ENCODE measurements at places on chromosomes 7 and 10.

DNA sequence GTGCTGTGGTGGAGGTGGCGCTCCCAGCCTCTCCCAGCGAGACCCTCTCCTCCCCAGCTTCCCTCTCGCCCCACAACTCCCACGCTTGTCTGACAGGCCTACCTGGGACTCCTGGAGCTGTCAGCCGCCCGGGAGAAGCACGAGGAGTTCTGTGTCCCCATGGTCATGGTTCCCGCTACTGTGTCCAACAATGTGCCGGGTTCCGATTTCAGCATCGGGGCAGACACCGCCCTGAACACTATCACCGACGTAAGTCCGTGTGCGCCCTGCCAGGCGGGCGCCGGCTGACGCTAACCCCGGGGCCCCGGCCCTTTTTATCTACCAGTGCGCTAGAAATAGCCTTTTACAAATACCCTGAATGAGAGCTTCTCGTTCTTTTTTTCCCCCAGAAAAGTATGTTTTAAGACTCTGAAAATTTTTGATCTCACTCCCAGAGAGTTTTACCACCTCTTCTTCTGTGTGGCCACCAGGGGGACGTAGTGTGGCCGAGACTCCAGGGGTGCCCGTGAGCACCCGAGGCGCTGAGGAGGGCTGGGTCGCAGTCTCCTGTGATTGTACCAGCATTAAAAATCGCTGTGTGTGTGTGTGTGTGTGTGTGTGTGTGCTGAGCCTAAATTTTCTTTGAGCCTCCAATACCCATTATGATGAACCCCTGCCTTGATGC is 52.6 kb downstream of the PFKP start:
- peak; percentile 81 for DNase-seq

GRCh38 chr7:116783666-116784318 is 78.6 kb upstream of the CAPZA2 start:
- DNase-seq, result no peak

DNA sequence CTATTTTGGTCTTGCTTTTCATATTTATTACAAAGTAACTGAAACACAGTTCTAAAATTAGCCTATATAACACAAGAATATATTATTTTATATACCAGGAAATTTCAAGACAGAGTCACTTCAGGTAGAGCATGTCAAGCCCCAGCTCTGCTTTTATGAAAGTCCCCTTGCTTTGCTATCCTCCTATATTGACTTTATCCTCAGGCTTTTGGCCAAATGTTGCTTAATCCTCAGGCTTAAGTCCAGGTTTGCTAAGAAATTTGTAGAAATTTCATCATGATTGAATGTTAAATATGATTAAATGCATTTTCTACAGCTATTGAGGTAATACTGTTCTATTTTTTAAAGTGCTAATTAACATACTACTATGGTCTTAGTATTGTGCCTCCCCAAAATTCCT is 227.6 kb downstream of the FZD1 start:
- DNase-seq, result no peak

GRCh38 chr10:74932648-74933047 is 106.2 kb downstream of the KAT6B start:
- DNase-seq, result peak; percentile 38

- no peak for DNase-seq
These were observed 148.0 kb upstream of the ANK3 start for GRCh38 chr10:60537697-60538096.

- no peak for DNase-seq
These were observed 122.1 kb downstream of the BTAF1 start for GRCh38 chr10:92045641-92046106.

- DNase-seq, result peak; percentile 80
These were observed 73.3 kb downstream of the PRPF18 start for GRCh38 chr10:13659887-13660550.

DNA sequence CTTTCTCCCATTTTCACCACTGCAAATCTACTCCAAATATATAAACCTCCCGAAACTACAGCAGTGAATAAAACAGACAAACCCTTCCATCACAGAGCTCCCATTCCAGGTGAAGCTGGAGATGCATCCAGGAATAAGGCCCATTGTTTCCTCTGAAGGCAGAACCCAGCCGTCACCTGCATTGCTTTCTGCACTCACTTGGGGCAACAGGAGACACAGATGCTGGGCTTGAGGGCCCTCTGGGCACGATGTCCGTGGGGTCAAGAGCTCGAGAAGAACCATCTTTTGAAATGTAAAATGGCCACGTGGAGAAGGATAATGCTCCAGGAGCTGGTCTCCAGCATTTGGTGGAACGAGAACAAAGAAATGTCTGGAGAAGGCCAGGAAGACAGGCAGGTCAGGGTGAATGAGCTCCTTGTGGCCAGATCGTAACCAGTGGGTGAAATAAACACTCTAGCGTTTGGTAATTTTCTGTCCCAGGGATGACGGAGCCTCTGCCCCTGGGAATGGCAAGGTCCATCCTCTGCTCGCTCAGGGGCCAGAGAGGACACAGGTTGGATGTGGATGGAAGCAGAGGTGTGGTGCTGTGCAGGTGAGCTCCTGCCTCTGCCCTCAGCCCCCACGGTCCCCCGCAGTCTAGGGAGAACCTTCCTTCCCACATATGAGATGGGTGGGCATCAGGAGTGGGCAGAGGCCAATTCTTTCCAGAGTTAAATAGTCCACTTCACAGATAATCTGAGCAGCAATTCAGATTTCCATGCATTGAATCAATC is 556.1 kb downstream of the DNAJB6 start:
- no peak for DNase-seq

- no peak for DNase-seq
These were observed 713 bp downstream of the LZTS2 start for GRCh38 chr10:101000127-101000914.

DNA sequence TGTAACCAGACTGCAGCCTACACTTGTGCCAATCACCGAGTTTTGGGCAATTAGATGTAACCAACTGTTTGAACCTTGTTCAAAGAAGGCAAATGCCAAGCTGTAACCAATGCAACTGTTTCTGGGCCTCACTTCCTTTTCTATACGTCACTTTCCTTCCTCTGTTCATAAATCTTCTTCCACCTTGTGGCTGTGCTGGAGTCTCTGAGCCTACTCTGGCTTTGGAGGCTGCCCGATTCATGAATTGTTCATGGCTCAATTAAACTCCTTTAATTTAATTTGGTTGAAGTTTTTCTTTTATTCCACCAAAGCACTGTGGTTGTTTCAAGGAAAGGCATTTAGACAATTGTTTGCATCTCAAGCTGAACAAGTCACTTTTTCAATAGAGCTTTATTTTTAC is 43.5 kb upstream of the UCN3 start:
- no peak for DNase-seq

GRCh38 chr10:78974617-78975317 is 94.0 kb upstream of the ZMIZ1 start:
- peak; percentile 67 for DNase-seq

GRCh38 chr10:70804421-70804808 is 11.3 kb upstream of the SGPL1 start:
- DNase-seq, result no peak

- no peak for DNase-seq
These were observed 428.3 kb downstream of the TNS3 start for GRCh38 chr7:47153576-47153975.

GRCh38 chr7:31858055-31858454 is 171.0 kb downstream of the PPP1R17 start:
- no peak for DNase-seq

- no peak for DNase-seq
These were observed 274.3 kb upstream of the PODXL start for GRCh38 chr7:131830681-131831080.

- DNase-seq, result peak; percentile 39
These were observed 105.2 kb upstream of the PDLIM1 start for GRCh38 chr10:95395947-95396449.

- no peak for DNase-seq
These were observed 177.6 kb downstream of the GNAI1 start for GRCh38 chr7:80312139-80312661.

DNA sequence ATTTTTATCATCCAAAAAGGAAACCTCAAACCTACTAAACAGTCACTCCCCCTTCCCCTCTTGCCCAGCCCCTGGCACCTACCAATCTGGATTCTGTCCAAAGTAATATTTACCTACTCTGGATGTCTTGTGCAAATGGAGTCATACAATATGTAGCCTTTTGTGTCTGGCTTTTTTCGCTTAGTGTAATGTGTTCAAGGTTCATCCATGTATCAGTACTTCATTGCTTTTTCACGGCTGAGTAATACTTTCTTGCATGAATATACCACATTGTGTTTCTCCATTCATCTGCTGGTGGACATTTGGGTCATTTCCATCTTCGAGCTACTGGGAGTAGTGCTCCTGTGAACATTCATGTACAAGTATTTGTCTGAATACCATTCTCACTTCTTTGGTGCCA is 113.6 kb downstream of the EEPD1 start:
- no peak for DNase-seq

DNA sequence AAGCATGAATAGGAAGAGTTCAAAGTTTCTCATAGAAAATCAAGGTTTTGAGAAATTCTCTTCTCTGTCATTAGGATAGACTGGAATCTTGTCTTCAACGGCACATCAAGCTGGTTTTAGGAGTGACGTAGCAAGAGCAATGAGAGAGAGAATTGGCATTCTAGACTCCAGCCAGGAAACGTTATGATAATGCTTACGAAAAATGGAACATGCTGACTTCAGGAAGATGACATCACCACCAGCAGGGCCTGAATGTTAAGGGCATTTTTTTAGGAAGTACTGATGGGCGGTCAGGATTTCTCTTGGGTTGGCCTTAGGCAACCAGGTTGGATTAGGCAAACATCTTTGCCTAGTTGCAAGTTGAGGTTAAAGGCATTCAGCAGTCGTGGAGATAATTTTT is 213.2 kb upstream of the CTBP2 start:
- no peak for DNase-seq

DNA sequence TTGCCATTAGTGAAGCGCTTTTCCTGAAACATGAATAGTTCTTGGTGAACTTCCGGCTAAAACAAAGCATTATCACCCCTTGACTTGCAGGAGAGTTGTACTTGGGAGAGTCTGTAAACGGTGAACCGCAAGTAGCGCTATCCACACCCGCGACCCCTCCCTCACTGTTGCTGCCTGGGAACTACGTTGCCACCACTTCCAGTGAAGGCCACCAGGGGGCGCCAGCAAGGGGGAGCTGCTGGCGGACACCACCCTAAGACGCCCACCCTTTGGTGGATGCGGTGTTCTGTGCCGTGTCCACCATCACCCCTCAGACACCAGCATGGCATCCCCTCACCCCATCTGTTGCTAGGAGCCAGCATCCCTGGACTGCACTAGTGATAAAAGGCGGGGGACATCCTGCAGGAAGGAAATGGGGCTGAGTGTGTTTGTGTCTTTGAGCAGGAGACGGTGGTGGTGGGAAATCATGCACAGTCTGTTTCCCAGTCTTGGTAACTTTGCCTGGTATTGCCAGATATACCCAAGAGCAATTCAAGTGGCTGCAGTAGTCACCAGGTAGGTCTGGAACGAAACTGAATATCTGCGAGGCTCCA is 298.2 kb downstream of the FRMD4A start:
- peak; percentile 40 for DNase-seq

DNA sequence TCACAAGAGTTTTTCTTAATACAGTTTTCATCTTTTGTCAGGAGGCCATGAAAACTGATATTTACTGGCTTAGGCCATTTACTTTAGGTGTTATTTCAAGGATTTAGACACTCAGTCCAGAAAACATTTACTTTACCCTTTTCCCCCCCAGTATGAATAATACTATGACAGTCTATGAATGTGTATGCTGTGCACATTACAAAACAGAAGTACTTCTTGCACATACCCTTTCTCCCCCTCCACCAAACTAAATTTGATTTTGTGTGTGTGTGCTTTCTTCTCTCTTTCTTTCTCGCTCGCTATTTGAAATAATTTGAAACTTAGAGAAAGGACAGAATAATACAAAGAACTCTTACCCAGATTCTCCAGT is 41.3 kb downstream of the RBM33 start:
- no peak for DNase-seq

DNA sequence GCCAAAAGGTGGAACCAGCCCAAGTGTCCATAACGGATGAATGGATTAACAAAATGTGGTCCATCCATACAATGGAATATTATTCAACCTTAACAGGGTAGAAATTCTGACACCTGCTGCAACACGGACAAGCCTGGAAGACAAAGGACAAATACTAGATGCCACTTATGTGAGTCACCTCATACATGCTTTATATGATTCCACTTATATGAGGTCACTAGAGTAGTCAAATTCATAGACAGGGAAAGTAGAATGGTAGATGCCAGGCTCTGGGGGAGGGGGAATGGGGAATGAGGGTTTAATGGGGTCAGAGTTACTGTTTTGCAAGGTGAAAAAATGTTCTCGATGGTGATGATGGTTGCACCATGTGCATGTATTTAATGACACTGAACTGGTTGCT is 34.0 kb upstream of the CYTH3 start:
- DNase-seq, result no peak

DNA sequence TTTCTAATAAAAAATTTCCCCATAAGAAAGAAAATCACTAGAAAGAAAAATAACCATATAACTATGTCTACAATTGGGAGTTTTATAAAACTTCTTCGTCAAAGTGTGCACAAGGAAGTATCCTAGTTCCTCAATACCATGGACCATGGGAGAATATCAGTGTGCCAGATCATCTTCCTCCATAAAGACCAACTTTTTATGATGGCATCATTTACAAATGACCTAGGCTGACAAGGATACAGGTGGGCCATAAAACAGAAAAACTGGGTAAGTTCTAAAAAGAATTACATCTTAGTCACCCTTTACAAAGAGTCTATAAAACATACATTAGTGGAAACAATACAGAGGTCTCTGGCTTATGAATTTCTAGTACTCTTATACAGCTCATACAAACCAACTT is 303.2 kb downstream of the DOCK4 start:
- no peak for DNase-seq

- no peak for DNase-seq
These were observed 445.6 kb downstream of the GFRA1 start for GRCh38 chr10:115827231-115828009.

- no peak for DNase-seq
These were observed 56.9 kb downstream of the ZNF92 start for GRCh38 chr7:65430344-65431186.

DNA sequence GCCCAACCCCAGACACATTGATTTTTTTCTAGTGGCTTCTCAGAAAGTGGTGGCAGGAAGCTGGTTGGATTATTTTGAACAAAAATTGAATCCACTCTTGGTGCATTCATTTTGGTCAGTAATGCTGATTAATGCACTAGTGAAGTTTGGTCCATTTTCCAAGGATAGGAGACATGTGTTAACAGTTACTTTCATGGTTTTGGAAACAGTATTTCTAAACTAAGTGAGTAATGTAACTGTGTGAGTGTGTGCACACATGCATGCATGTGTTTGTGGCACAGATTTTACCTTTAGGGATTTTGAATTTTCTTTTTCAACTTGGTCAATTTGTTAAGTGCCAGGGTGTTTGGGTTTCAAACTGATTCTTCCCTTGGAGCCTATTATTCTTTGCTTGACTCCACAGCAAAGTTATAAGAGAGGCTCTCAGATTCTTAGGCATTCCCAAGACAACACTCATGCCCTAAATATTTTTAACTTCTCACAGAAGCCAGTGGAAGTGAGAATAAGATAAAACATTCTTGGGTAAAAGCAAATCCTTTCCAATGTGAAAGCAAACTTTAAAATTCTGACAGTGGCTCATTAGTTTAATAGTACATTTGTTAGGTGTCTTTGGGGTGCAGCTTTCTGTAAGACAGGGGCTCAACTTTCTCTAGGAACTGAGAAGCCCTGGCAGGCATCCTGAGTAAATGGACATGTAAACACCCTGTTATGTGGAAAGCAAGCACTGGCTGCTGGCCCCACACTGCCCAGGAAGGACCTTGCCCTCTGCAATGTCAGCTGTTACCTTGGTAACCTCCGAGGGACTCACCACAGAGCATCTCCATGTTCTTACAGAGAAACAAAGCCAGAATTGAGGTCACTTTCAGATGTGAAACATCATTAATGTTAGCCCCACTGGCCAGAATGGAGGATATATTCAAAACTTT is 68.4 kb downstream of the ASAH2B start:
- DNase-seq, result no peak

- DNase-seq, result no peak
These were observed 67.7 kb downstream of the TRIM24 start for GRCh38 chr7:138527746-138528223.

Measured in D341Med (cell line).